ENCODE measurements at places on chromosomes 1 and 21. TPM values are rescaled to one million over a fixed set of nuclear protein-coding genes. Genes with fewer than 3 reads are reported as not detected.

GRCh38 chr1:181319907-181320306, 163.4 kb upstream of the CACNA1E start:
- DNase-seq: no peak
- no peak overlapping the region for H3K4me3 ChIP-seq
- H3K27ac ChIP-seq: no peak overlapping the region
- no peaks in the 10 kb centered on the region for H3K36me3 ChIP-seq
- peaks cover 19% of the 10 kb centered on the region for H3K27me3 ChIP-seq

GRCh38 chr21:30710499-30710898, 8.1 kb downstream of the KRTAP21-3 start:
- H3K27ac ChIP-seq: no peak overlapping the region
- H3K4me3 ChIP-seq: no peak overlapping the region
- H3K36me3 ChIP-seq: no peaks in the 10 kb centered on the region
- no peaks in the 10 kb centered on the region for H3K4me1 ChIP-seq
- H3K27me3 ChIP-seq: no peaks in the 10 kb centered on the region
- DNase-seq: no peak

DNA sequence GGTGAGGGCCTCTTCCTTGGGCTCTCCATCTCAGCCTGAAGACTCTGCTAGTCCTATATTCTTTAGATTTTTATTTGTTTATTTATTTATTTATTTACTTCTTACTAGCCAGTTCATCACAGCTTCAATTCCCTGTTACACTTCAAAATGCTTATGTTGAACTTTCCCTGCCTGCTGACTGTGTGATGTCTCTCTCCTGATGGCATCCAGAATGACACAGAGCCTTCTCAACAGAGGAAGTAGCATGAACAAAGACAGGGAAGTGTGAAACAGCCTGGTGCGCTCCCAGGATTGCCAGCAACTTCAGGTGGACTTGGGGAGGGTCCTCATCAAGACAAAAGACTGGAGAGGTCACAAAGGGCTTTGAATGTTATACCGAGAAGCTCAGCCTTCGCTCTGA, 4.3 kb upstream of the IPO13 start:
- H3K4me3 ChIP-seq: no peak overlapping the region
- H3K36me3 ChIP-seq: no peaks in the 10 kb centered on the region
- H3K27me3 ChIP-seq: no peaks in the 10 kb centered on the region
- peaks cover under 1% of the 10 kb centered on the region for H3K4me1 ChIP-seq

GRCh38 chr1:178451529-178451928, 45.2 kb downstream of the CLEC20A start:
- no peaks in the 10 kb centered on the region for H3K4me1 ChIP-seq
- H3K4me3 ChIP-seq: no peak overlapping the region
- DNase-seq: no peak

Gene TRIM67
- not detected for total RNA-seq

DNA sequence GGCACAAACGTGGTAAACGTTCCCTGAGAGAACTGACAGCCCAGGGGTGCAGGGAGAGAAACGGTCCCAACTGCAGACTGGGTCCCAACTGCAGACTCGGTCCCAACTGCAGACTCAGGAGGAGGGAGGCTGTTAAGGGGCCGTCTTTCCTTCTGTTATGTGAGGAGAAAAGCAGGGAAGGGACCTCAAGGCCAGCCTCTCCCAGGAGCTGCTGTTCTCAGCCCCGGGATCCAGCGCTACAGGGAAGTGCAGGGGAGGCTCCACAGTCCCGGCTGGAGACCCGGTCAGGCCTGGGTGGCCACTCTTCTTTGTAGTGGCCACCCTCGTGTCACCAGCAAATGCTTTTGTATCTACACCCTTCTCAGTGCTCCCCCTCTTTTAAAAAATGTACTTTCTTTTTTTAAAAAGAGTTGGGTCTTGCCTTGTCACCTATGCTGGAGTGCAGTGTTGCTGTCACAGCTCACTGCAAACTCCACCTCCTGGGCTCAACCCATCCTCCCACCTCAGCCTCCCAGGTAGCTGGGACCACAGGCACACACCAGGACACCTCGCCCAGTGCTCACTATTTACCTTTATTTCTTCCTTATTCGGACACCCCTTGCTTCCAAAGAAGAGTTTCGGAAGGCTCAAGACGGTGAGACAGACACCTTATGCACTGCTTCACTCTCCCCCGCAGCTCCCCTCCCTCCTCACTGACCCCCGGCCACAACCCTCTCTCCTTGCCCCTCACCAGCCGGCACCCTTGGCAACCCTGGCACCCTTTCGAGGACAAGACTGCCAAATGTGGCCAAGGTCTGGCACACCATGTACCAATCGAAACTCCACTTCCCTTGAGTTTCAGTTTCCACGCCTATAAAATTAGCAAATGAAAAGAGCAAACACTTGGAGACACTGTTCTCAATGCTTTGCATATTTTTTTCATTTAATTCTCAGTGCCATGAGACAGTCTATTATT, 21.8 kb downstream of the CAPN2 start:
- H3K4me3 ChIP-seq: no peak overlapping the region
- no peaks in the 10 kb centered on the region for H3K27me3 ChIP-seq
- peaks cover 10% of the 10 kb centered on the region for H3K4me1 ChIP-seq
- DNase-seq: no peak

DNA sequence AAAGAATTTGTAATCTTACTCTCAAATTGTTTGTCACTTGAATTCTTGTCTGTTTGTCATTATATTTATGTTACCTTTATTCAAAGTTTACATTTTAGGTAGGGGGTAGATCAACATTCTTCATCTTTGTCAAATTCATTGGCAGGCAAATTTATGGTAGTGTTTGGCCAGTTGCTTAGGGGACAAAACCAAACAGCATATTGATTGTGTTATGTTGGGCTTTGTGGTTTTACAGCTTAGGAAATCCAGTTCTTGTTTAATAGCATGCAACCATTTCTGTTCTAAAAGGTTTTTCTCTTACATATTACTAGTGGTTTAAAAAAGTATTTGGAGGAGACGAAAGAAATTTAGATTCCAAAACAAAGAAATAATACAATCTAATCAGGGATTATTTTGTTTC, 91.4 kb downstream of the HMCN1 start:
- H3K27ac ChIP-seq: no peak overlapping the region
- DNase-seq: no peak
- H3K27me3 ChIP-seq: no peaks in the 10 kb centered on the region
- no peak overlapping the region for H3K4me3 ChIP-seq

DNA sequence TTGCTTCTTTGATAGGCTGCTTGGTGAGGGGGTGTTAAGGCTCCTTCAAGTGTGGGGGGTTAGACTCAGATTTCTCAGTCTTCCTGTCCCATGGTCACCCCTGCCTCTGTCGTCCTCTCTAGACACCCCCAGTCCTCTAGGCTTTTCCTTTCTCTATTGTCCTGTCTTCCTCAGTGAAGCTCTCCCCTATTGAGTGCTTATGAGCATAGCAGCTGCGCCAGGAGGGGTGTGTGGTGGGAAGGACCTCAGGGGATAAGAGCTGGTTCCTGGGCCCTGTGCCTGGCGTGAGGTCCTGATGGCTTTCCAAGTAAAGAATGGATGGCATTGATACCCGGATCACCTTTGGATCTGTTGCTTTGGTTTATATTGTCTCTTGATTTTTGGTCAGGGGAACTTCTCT, 69.1 kb downstream of the DIP2A start:
- no peaks in the 10 kb centered on the region for H3K36me3 ChIP-seq
- H3K27ac ChIP-seq: no peak overlapping the region
- H3K27me3 ChIP-seq: no peaks in the 10 kb centered on the region
- no peak for DNase-seq

Gene FAM110D
- total RNA-seq: 21.0 TPM

GRCh38 chr21:42425591-42425990, 21.9 kb downstream of the UBASH3A start:
- DNase-seq: no peak
- H3K4me1 ChIP-seq: no peaks in the 10 kb centered on the region
- H3K4me3 ChIP-seq: no peak overlapping the region
- H3K27me3 ChIP-seq: no peaks in the 10 kb centered on the region

Gene C1orf226
- total RNA-seq: 4.6 TPM

Gene PTPN22
- 0.85 TPM for total RNA-seq

Gene TNFRSF18
- total RNA-seq: 0.37 TPM

- H3K36me3 ChIP-seq: no peaks in the 10 kb centered on the region
- H3K4me1 ChIP-seq: peaks cover 15% of the 10 kb centered on the region
- no peak for DNase-seq
- no peak overlapping the region for H3K4me3 ChIP-seq
- no peak overlapping the region for H3K27ac ChIP-seq
Observed at GRCh38 chr1:28417926-28418637, 48.5 kb downstream of the PHACTR4 start.

GRCh38 chr1:205260948-205261732, 33.4 kb downstream of the TMCC2 start:
- DNase-seq: no peak
- no peak overlapping the region for H3K27ac ChIP-seq
- H3K4me1 ChIP-seq: no peaks in the 10 kb centered on the region
- H3K4me3 ChIP-seq: no peak overlapping the region
- H3K27me3 ChIP-seq: no peaks in the 10 kb centered on the region

DNA sequence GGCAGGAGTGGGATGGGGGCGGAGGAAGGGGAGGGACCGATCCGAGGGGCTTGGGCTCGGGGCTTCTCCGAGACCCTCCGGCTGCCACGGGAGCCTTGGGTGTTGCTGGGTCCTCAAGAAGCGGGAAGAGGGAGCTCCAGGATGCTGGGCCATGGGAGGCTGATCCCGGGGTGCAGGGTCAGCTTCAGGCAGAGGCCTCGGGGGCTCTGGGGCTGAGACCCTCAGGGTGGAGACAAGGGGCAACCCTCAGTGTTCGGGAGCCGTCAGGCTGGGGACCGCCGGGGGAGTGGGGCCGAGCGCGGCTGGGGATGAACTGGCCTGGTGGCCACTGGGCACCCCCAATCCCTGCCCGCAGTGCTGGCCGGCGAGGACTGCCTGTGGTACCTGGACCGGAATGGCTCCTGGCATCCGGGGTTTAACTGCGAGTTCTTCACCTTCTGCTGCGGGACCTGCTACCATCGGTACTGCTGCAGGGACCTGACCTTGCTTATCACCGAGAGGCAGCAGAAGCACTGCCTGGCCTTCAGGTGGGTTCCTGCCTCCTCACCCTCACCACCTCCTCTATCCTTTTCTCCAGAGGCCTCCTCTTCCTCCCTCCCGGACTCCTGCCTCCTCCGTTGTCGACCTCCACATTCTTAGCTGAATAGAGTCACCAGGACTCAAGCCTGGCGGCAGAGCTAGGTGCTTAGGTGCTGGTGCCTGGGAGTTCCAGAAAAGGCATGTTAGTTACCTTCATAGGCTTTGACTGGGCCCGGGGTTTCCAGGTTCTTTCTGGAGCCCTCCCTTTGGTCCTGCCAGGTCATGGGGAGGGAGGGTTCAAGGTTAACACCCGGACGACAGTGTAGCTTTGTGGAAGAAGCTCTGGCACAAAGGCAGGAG, 631 bp downstream of the SHISA4 start:
- H3K27me3 ChIP-seq: no peaks in the 10 kb centered on the region
- H3K4me3 ChIP-seq: peak overlapping the region; percentile 68

Gene AKR7A3
- total RNA-seq: not detected

DNA sequence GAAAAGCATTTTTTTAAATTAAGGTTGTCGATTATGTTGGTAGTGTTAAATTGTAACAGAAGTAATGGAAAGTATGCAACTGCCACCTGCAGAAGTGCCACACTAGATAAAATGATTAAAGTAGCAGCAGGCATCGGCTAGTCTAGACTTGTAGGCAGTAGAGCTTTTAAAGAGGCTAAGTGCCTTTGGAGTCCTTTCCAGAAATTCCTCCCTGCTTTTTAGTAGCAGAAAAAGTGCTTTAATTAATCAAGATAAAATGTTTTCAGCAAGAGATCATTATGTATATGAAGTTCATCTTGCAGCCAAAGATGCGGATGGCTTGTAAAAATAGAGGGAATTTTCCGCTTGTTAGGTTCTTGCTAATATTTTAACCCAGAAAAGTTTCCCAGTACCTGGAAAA, 87.1 kb upstream of the LRRC8D start:
- no peaks in the 10 kb centered on the region for H3K36me3 ChIP-seq
- H3K27me3 ChIP-seq: no peaks in the 10 kb centered on the region
- no peak for DNase-seq

Gene PTPN7
- total RNA-seq: 0.79 TPM

Gene LMOD1
- total RNA-seq: 103 TPM

GRCh38 chr1:31460027-31460426, 47.0 kb downstream of the SERINC2 start:
- DNase-seq: no peak
- no peaks in the 10 kb centered on the region for H3K4me1 ChIP-seq
- no peak overlapping the region for H3K27ac ChIP-seq
- H3K36me3 ChIP-seq: no peaks in the 10 kb centered on the region
- no peaks in the 10 kb centered on the region for H3K27me3 ChIP-seq

Gene CRYBG2
- total RNA-seq: not detected

GRCh38 chr1:10374442-10374860, 24.4 kb upstream of the PGD start:
- H3K4me1 ChIP-seq: no peaks in the 10 kb centered on the region
- no peaks in the 10 kb centered on the region for H3K27me3 ChIP-seq
- DNase-seq: no peak
- H3K36me3 ChIP-seq: no peaks in the 10 kb centered on the region

DNA sequence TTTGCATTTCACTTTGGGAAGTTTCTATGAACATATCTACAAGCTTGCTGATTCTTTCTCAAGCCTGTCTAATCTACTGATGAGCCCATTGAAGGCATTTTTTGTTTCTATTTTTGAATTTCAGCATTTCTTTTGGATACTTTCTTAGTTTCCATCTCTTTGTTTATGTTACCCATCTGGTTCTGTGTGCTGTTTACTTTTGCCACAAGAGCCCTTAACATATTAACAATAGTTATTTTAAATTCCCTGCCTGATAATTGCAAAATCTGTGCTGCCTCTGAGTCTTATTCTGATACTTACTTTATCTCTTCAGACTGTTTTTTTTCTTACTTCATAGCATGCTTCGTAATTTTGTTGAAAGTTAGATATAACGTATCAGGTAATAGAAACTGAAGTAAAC, 75.8 kb upstream of the ZRANB2 start:
- no peak overlapping the region for H3K4me3 ChIP-seq
- no peaks in the 10 kb centered on the region for H3K36me3 ChIP-seq
- no peaks in the 10 kb centered on the region for H3K4me1 ChIP-seq
- H3K27ac ChIP-seq: no peak overlapping the region

Gene HSD3B2
- total RNA-seq: not detected

- H3K4me1 ChIP-seq: no peaks in the 10 kb centered on the region
- H3K4me3 ChIP-seq: no peak overlapping the region
- no peak overlapping the region for H3K27ac ChIP-seq
- H3K27me3 ChIP-seq: no peaks in the 10 kb centered on the region
- H3K36me3 ChIP-seq: no peaks in the 10 kb centered on the region
Observed at GRCh38 chr21:36079010-36079649, 9.3 kb downstream of the CBR1 start.

GRCh38 chr1:117644696-117645311, 39.0 kb downstream of the TENT5C start:
- H3K4me3 ChIP-seq: no peak overlapping the region
- no peak for DNase-seq
- H3K36me3 ChIP-seq: no peaks in the 10 kb centered on the region
- no peak overlapping the region for H3K27ac ChIP-seq
- no peaks in the 10 kb centered on the region for H3K27me3 ChIP-seq

GRCh38 chr1:226571893-226572292, 23.3 kb downstream of the STUM start:
- H3K4me1 ChIP-seq: peaks cover 9% of the 10 kb centered on the region
- H3K36me3 ChIP-seq: no peaks in the 10 kb centered on the region
- no peak overlapping the region for H3K27ac ChIP-seq

Gene AADACL4
- total RNA-seq: not detected

Gene IL19
- 0.76 TPM for total RNA-seq

Gene AMIGO1
- 3.0 TPM for total RNA-seq

GRCh38 chr1:163604321-163604720, 282.6 kb downstream of the NUF2 start:
- H3K27me3 ChIP-seq: no peaks in the 10 kb centered on the region
- H3K4me1 ChIP-seq: no peaks in the 10 kb centered on the region
- H3K27ac ChIP-seq: no peak overlapping the region
- H3K36me3 ChIP-seq: no peaks in the 10 kb centered on the region
- H3K4me3 ChIP-seq: no peak overlapping the region
- no peak for DNase-seq

Measured in uterus (tissue), 4 donors.